ENCODE measurements at places on chromosomes 3 and 15. TPM values are rescaled to one million over a fixed set of nuclear protein-coding genes. Genes with fewer than 3 reads are reported as not detected.

Gene FBXL22
- polyA plus RNA-seq, result 0.70 TPM

Gene TAGLN3
- 7.7 TPM for polyA plus RNA-seq

DNA sequence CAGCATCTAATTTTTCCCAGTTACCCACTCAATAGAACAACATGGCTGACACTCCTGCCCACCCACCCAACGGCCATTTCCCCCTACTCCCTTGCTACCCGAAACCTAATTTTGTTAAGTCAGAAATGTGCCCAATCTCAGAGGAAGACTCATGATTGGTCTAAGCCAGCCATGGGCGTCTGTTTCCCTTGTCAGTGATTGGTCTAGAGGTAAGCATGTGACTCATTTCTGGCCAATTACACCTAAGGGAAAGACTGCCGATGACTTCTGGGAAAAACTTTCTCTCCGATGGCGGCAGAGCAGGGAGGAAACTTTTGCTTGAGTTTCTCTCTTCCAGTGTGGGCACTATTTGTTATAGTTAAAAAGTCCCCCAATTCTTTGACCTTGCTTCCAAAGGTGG, 72.9 kb downstream of the RPLP1 start:
- DNase-seq, result no peak

- DNase-seq, result no peak
These were observed 42.9 kb upstream of the PGPEP1L start for GRCh38 chr15:99050328-99050980.

DNA sequence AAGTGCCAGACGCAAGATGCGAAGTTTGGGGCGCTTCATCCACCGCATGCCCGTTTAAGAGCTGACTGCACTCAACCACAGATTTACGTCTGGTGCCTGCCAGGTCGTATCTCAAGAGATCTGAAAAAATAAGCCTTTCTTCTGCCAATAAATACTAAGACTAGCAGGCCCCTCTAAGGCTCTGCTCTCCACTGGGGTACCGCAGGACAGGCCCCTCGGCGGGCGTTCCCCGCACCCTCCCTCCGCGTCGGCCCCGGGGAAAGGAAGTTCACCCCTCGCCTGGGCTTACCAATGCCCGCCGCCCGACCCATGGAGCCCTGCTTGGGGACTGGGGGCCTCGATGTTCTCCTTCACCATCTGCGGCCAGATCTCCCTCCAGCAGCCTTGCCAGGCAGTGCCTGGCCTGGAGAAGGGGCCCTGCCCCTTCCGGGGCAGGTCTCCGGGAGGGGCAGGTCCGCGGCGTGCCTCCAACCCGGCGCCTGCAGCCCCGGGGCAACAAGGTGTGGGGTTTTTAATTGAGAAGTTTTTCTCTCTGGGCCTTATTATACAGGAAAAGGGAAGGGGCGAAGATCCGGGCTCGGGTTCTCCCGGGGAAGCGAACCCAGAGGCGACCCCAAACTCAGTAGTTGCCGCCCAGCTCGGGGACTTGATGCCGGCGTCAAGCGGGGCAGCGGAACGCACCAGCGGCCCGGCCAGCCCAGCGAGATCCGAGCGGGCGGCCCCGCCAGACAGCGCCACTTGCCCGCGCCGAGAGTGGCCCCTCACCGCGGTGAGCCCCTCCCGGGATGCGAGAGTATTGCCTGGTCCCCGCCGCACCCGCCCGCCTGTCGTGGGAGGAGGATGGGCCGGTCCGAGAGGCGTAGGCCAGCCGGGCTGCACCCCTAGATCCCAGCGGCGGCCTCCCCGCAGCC, 735 bp downstream of the GOLGA8B start:
- peak; percentile 8 for DNase-seq

DNA sequence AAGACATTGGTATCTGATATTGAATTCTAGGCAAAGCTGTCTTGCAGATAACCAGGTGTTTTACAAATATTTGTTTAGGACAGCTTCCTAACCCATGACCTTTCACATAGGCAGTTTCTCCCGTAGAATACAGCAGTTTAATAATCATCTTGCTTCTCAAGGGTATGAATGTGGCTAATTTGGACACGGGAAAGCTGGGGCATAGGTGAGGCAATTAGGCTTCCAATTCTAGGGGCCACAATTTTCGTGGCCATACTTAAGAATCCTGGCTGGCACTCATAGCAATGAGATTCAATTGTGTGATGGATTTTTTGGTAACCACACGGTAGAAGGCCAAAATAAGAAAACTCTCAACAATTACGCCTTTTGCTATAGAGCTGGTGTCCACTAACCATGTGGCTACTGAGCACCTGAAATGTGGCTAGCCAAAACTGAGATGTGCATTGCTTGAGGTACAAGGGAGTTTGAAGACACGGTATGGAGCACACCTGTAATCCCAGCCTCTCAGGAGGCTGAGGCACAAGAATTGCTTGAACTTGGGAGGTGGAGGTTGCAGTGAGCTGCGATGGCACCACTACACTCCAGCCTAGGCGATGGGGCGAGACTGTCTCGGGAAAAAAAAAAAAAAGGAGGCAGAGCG, 34.4 kb downstream of the TFRC start:
- no peak for DNase-seq

DNA sequence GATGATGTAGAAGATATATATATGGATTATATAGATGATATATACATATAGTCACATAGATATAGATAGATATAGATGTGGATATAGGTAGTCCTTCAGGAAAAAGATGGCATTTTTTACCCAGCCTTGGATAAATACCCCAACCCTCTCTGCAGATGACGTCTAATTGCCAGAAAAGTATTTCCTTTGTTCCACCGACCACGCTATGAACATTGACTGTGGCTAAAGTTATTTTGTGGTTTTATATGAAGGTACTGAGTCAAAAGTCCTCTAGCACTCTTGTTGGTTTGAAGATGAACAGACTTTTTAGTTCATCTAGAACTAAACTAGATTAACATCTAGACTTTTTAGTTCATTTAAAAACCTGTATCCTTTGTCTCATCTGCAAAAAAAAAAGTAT, 207.7 kb downstream of the PLOD2 start:
- no peak for DNase-seq

DNA sequence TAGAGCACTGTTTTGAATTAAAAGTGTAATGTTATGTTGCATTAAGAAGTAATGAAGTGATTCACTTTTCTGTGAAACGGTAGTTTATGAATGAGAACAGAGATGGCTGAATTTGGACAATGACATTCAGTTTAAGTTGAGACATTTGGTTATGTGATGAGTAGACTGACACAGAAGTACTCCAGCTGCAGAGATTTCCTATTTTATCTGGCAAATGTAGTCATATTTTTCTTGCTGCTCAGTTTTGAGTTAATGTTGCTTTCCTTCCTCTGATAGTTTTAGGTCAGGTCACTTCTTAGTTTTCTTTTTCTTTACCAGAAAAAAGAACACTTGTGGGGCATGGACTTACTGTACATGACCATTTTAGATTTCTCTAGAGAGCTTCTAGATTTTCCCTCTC, 51.2 kb downstream of the ASB7 start:
- no peak for DNase-seq

DNA sequence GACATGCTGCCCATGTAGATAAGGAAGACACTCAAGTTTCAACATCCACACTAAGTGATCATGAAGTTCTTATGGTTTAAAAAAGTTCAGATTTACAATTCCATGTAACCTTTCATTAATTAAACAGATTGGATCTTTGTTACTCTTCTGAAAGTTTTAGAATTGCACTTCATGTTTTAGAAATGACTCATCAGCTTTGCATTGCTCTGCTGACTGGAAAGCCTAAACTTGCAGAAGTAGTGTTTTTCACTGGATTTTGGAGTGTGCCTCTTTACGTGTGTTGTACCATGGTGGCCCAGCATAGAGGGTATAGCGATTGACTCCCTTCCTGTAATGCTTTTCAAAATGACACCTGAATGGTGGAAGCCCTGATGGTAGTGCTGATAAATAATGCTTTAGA, 157.9 kb downstream of the BBX start:
- peak; percentile 51 for DNase-seq

- no peak for DNase-seq
These were observed 37.7 kb downstream of the LDHAL6B start for GRCh38 chr15:59244337-59244736.
